ENCODE measurements at places on chromosomes 6 and 20. TPM values are rescaled to one million over a fixed set of nuclear protein-coding genes. Genes with fewer than 3 reads are reported as not detected.

SCP2D1 gene
- not detected for total RNA-seq

DNPH1 gene
- 58.2 TPM for total RNA-seq

PTK7 gene
- total RNA-seq = 30.0 TPM

CRISP2 gene
- total RNA-seq = 9.8 TPM

DNA sequence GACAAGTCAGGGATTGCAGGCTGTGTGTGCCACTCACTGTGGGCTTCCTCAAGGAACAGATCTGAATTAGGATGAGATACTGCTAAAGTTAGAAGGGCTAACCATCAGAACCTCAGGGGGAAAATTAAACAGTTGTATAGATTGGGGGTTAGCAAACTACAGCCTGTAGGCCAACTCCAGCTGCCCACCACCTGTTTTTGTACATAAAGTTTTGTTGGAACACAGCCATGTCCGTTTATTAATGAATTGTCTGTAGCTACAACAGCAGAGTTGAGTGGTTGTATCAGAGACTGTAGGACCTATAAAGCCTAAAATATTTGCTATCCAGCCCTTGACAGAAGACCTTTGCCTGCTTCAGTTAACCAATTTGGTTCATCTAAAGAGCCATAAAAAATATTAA, 127.2 kb upstream of the ECI2 start:
- DNase-seq = no peak
